ENCODE measurements at places on chromosomes 11 and 22. TPM values are rescaled to one million over a fixed set of nuclear protein-coding genes. Genes with fewer than 3 reads are reported as not detected.

- no peak overlapping the region for H3K27ac ChIP-seq
- DNase-seq = peak; percentile 69
- no peaks in the 10 kb centered on the region for H3K4me1 ChIP-seq
- no peak overlapping the region for H3K4me3 ChIP-seq
Measured at GRCh38 chr11:62081378-62082291, 42.2 kb upstream of the INCENP start.

GRCh38 chr11:80841675-80842074, 1400.8 kb upstream of the TENM4 start:
- H3K27me3 ChIP-seq = no peaks in the 10 kb centered on the region
- no peak for DNase-seq
- H3K36me3 ChIP-seq = no peaks in the 10 kb centered on the region
- no peaks in the 10 kb centered on the region for H3K4me1 ChIP-seq
- H3K4me3 ChIP-seq = no peak overlapping the region
- no peak overlapping the region for H3K27ac ChIP-seq

DNA sequence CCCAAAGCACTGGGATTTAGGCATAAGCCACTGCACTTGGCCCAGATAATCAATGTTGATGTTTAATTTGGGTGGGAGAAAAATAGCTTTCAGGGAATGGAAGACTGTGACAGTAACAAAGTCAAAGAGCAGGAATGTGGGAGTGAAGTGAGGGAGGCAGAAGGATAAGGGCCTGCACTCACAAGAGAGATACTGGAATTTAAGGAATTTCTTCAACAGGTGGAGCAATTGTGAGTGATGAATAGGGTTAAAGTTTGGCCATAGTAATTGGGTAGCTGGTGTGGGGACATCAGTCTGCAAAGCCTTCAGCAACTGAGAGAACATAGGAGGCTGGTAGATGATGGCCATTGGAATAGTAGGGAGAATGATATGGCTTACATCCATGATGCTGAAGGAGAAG, 8.6 kb upstream of the APBB1 start:
- H3K27me3 ChIP-seq = no peaks in the 10 kb centered on the region
- no peak overlapping the region for H3K27ac ChIP-seq
- H3K4me1 ChIP-seq = no peaks in the 10 kb centered on the region
- no peak for DNase-seq
- H3K4me3 ChIP-seq = no peak overlapping the region

DNA sequence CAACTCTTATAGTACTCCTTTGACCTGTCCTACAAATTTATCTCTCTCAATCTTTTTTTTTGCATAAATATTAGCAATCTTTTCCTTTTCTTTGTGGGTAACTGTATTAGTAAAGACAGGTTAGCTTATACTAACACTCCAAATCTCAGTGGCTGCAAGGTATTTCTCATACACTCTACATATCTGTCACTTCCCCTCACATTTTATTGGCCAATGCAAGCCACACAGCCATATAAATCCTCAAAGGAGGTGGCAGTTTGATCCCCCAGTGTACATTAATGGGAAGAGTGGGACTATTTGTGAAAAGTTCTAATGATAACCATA, 42.6 kb upstream of the EED start:
- no peak for DNase-seq
- no peak overlapping the region for H3K27ac ChIP-seq
- H3K36me3 ChIP-seq = no peaks in the 10 kb centered on the region
- H3K27me3 ChIP-seq = no peaks in the 10 kb centered on the region

DNA sequence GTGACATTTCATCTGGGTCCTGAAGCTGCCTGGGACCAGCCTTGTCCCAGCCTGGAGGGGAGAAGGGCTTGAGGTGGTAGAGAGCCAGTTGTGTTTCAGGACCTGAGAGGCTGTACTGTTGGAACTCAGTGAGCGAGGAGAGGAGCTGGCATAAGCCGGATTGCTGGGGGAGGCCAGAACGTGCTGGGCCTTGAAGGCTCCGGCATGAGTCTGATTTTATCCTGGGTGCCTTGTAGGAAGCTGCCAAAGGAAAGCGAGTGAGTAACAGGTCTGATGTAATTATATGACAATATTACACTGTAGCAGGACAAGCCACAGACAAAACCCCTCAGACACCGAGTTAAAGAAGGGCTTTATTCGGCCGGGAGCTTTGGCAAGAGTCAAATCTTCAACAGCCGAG, 17.2 kb downstream of the AP2A2 start:
- DNase-seq = no peak
- no peaks in the 10 kb centered on the region for H3K27me3 ChIP-seq
- no peaks in the 10 kb centered on the region for H3K36me3 ChIP-seq
- no peak overlapping the region for H3K4me3 ChIP-seq
- H3K27ac ChIP-seq = no peak overlapping the region

- no peaks in the 10 kb centered on the region for H3K36me3 ChIP-seq
- no peaks in the 10 kb centered on the region for H3K4me1 ChIP-seq
- no peak overlapping the region for H3K27ac ChIP-seq
- no peaks in the 10 kb centered on the region for H3K27me3 ChIP-seq
Measured at GRCh38 chr22:45127866-45128265, 35.9 kb upstream of the NUP50 start.

- DNase-seq = no peak
- no peak overlapping the region for H3K4me3 ChIP-seq
- no peak overlapping the region for H3K27ac ChIP-seq
- no peaks in the 10 kb centered on the region for H3K27me3 ChIP-seq
- H3K36me3 ChIP-seq = no peaks in the 10 kb centered on the region
Measured at GRCh38 chr11:27418356-27418755, 54.2 kb downstream of the LGR4 start.

DNA sequence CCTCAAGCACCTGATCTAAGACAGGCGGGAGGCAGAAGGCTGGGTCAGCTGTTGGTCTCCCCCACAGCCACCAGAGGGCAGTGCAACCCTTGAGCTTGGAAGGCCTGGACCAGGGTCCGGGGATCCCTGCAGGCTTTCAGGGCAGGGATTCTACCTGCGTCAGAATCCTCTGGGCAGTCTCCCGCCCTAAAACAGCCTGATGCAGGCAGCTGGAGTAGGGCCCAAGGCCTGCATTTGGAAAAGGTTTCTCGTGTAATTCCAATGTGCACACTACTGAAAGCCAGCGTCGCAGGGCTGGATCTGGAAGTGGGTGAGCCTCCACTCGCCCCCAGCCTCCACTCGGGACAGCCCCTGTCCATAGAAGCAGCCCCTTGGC, 31.8 kb downstream of the BID start:
- no peaks in the 10 kb centered on the region for H3K4me1 ChIP-seq
- no peak overlapping the region for H3K4me3 ChIP-seq
- H3K27me3 ChIP-seq = no peaks in the 10 kb centered on the region
- H3K36me3 ChIP-seq = no peaks in the 10 kb centered on the region
- DNase-seq = peak; percentile 44
- no peak overlapping the region for H3K27ac ChIP-seq

DNA sequence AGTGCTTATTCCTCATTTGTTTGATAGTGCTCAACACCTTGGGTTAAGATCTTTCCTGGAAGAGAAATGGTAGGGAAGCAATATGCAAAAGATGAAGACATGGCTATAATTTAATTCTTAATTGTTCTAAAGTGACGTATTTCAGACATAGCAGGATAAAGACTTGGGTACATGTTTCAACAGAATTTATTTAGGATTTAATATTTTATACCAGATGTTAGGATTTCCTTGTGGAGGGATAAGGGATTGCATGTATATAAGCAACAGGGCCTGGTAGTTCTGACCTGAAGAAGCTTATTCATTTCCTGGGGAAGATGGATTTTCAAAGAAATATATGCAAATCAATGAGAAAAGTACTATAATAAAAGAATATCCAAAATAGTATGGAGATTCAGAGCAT, 163.8 kb downstream of the FAT3 start:
- H3K36me3 ChIP-seq = no peaks in the 10 kb centered on the region
- H3K27ac ChIP-seq = no peak overlapping the region
- H3K4me3 ChIP-seq = no peak overlapping the region
- no peaks in the 10 kb centered on the region for H3K4me1 ChIP-seq
- no peak for DNase-seq

DNA sequence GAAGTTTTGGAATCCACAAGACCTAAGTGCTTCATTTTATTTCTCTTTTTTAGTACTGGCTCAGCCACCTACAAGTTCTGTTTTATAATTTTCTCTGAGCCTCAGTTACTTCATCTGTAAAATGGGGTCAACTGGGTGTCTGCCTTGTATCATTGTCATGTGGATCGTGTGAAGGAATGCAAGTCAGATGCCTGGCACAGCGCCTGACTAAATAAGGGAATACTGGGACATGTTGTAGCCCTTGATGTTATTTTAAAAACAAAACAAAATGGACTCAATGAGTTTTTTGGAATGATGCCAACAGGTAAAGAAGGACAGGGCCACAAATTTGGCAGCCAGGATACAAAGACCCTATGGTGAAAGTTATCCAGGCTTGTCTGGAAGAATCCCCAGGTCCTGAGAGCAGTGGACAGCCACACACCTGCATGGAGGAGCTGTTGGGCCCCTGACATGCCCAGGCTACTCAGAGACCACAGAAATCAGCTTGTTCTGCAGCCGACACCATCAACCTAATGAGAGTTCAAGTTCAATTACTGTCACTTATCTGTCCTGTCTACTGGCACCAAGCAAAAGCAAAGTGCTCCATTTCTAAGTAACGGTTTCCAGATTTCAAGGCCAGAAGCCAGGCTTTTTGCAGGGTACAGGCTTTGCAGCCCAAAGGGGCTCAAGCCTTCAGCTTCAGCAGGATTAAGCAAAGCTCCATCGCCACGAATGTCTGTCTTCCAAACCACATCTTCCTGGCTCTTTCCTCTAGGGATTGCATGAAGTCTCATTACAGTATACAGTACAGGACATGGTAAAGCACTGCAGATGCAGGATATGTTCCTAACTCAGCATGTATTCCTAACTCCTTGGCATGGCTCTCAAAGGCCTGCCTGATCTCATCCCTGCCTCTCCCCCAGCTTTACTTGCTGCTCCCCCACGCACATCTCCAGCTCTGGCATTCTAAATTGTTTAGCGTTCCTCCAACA, 18.4 kb downstream of the DKK3 start:
- no peak overlapping the region for H3K27ac ChIP-seq
- no peak overlapping the region for H3K4me3 ChIP-seq
- no peaks in the 10 kb centered on the region for H3K4me1 ChIP-seq
- H3K27me3 ChIP-seq = no peaks in the 10 kb centered on the region
- DNase-seq = no peak

CCDC89 gene
- 1.4 TPM for total RNA-seq

DNA sequence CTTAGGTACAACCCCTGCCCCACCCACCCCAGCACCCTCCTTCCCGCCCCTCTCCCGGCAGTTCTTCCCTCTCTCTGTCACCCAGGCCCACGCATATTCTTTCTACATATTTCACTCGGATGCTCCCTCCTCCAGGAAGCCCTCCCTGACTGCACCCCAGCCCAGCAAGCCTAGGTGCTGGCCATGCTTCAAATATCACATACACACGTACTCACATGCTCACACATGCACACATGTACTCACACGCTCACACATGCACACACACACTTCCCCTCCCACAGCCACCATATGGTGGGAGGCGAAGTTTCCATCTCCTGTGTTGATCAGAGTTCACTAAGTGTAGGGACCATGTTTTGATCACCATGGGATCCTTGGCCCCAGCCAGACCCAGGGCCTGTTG, 90.4 kb downstream of the WNT7B start:
- no peak for DNase-seq
- peaks cover 4% of the 10 kb centered on the region for H3K4me1 ChIP-seq
- H3K4me3 ChIP-seq = no peak overlapping the region
- no peak overlapping the region for H3K27ac ChIP-seq

CCDC116 gene
- 0.27 TPM for total RNA-seq

DNA sequence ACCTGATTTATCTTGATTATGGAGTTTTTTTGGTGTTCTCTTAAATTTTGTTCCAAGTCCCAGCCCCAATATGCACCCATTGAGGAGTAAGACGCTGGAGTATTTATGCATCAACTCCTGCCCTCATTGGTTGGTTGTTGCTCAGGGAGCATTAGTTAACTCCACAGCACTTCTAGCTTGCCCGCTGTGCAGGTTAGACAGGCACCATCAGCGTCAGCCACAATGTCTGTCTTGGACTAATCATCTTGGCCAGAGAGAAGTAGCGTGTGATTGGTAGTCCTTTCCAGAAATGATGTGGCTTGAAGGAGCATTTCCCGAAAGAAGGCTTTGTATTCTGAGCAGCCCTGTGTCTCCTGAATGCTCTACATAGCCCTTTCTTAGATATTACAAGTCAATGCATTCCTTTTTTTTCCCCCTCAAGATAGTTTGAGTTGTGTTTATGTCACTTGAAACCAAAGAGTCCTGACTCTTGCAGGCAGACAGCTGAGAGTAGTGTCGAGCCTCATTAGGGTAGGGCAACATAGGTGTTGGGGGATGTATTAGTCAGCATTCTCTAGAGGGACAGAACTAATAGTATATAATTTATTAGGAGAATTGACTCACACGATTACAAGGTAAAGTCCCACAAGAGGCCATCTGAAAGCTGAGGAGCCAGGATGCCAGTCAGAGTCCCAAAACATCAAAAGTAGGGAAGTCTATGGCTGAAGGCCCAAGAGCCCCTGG, 94.6 kb upstream of the RCN1 start:
- DNase-seq = no peak
- H3K4me1 ChIP-seq = no peaks in the 10 kb centered on the region
- H3K4me3 ChIP-seq = no peak overlapping the region
- no peak overlapping the region for H3K27ac ChIP-seq
- H3K27me3 ChIP-seq = no peaks in the 10 kb centered on the region

- DNase-seq = no peak
- H3K27ac ChIP-seq = no peak overlapping the region
- no peaks in the 10 kb centered on the region for H3K36me3 ChIP-seq
- no peak overlapping the region for H3K4me3 ChIP-seq
Measured at GRCh38 chr11:129974237-129974636, 28.4 kb downstream of the PRDM10 start.

- no peaks in the 10 kb centered on the region for H3K27me3 ChIP-seq
- H3K4me1 ChIP-seq = peaks cover 5% of the 10 kb centered on the region
- no peak for DNase-seq
- H3K36me3 ChIP-seq = peaks cover 18% of the 10 kb centered on the region
- no peak overlapping the region for H3K4me3 ChIP-seq
- H3K27ac ChIP-seq = peak overlapping the region; percentile 27
Measured at GRCh38 chr11:117189941-117190544, 9.1 kb upstream of the TAGLN start.

MRPL16 gene
- total RNA-seq = 38.3 TPM

- peak overlapping the region; percentile 82 for H3K27ac ChIP-seq
- no peak overlapping the region for H3K4me3 ChIP-seq
- no peak for DNase-seq
Measured at GRCh38 chr11:64865286-64866172, 12.9 kb downstream of the EHD1 start.

Data from prostate gland (tissue), 2 donors.